ENCODE measurements at places on chromosomes 5 and 9. TPM values are rescaled to one million over a fixed set of nuclear protein-coding genes. Genes with fewer than 3 reads are reported as not detected.

- H3K36me3 ChIP-seq: no peaks in the 10 kb centered on the region
- H3K27me3 ChIP-seq: no peaks in the 10 kb centered on the region
- no peak overlapping the region for H3K4me3 ChIP-seq
- no peak overlapping the region for H3K27ac ChIP-seq
- peaks cover 19% of the 10 kb centered on the region for H3K4me1 ChIP-seq
These were observed 2.4 kb upstream of the HAPLN1 start for GRCh38 chr5:83723031-83723430.

DNA sequence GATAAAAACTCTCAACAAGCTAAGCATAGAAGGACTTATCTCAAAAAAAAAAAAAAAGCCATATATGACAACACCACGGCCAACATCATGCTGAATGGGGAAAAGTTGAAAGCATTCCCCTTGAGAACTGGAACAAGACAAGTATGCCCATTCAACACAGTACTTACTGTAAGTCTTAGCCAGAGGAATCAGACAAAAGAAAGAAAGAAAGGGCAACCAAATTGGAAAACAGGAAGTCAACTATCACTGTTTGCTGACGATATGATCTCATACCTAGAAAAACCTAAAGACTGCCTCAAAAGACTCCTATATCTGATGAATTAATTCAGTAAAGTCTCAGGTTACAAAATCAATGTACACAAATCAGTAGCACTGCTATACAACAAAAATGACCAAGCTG is 24.6 kb upstream of the PTGER4 start:
- no peak overlapping the region for H3K27ac ChIP-seq
- no peak overlapping the region for H3K4me3 ChIP-seq
- H3K36me3 ChIP-seq: no peaks in the 10 kb centered on the region
- H3K27me3 ChIP-seq: no peaks in the 10 kb centered on the region
- no peak for DNase-seq

- H3K36me3 ChIP-seq: no peaks in the 10 kb centered on the region
- no peaks in the 10 kb centered on the region for H3K4me1 ChIP-seq
- DNase-seq: no peak
- H3K27ac ChIP-seq: no peak overlapping the region
- H3K27me3 ChIP-seq: no peaks in the 10 kb centered on the region
These were observed 38.4 kb upstream of the SUSD3 start for GRCh38 chr9:93020151-93020550.

- H3K4me3 ChIP-seq: no peak overlapping the region
- H3K27ac ChIP-seq: no peak overlapping the region
- no peak for DNase-seq
These were observed 29.7 kb upstream of the SLC1A3 start for GRCh38 chr5:36576721-36577120.

GRCh38 chr9:126500600-126501382 is 112.9 kb upstream of the LMX1B start:
- H3K36me3 ChIP-seq: no peaks in the 10 kb centered on the region
- no peaks in the 10 kb centered on the region for H3K27me3 ChIP-seq
- H3K27ac ChIP-seq: no peak overlapping the region
- H3K4me3 ChIP-seq: no peak overlapping the region
- peaks cover 25% of the 10 kb centered on the region for H3K4me1 ChIP-seq
- DNase-seq: peak; percentile 79

DNA sequence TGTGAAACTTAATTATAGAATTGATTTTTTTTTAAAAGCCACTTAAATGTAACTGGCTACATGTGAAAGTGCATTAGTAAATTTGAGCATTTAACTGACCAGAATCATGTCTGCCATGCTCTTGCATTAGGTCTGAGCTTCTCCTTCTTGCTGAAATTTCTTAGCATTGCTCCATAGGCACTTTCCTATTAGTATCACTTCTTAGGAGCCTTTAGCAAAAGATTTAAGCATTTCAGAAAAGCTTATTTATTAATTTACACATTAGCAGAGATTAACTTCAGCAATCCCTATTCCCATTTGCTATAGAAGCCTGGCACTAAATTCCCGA is 211.0 kb downstream of the SNX18 start:
- H3K36me3 ChIP-seq: no peaks in the 10 kb centered on the region
- no peaks in the 10 kb centered on the region for H3K4me1 ChIP-seq
- H3K27me3 ChIP-seq: no peaks in the 10 kb centered on the region
- no peak for DNase-seq

DNA sequence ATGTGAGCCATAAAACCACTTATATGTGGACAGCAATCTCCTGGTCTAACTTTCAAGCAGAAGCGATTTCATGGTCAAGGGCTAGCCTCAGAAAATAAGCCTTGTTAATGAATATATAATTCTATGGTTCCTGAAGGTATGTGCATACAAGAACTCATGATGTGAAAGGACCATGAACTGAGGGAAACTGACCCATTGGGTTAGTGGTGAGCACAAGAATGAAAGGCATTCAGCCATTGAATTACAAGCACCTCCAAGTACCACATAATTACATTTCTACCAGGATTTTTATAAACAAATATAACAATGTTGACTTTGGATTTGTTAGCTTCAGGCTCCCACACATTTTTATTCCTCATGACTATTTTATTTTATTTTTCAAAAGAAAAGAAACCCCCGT is 459.0 kb downstream of the TLE4 start:
- DNase-seq: no peak
- no peak overlapping the region for H3K4me3 ChIP-seq
- H3K4me1 ChIP-seq: no peaks in the 10 kb centered on the region

- no peak overlapping the region for H3K27ac ChIP-seq
- H3K27me3 ChIP-seq: no peaks in the 10 kb centered on the region
- H3K4me1 ChIP-seq: no peaks in the 10 kb centered on the region
- no peaks in the 10 kb centered on the region for H3K36me3 ChIP-seq
- no peak for DNase-seq
These were observed 100.4 kb upstream of the FAM174A start for GRCh38 chr5:100434815-100435214.

DNA sequence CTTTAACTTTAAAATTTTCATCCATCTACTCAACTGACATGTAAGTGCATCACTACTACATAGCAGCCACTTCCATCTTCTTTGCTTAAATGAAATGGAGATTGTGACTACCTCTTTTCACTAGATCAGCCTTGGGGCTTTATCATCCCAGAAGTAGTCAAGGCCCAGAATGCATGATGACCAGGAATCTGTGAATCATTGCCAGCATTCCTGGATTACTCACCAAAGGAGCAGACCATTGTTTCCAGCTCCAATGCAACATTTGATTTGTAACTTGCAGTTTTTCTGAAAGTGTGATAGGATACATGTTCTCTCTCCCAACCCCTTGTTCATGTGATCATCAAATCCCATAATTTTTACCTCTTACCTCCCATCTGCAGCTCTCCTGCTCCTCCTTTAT is 65.1 kb downstream of the PLPPR1 start:
- no peaks in the 10 kb centered on the region for H3K36me3 ChIP-seq
- H3K4me1 ChIP-seq: no peaks in the 10 kb centered on the region
- H3K27me3 ChIP-seq: no peaks in the 10 kb centered on the region
- H3K4me3 ChIP-seq: no peak overlapping the region

DNA sequence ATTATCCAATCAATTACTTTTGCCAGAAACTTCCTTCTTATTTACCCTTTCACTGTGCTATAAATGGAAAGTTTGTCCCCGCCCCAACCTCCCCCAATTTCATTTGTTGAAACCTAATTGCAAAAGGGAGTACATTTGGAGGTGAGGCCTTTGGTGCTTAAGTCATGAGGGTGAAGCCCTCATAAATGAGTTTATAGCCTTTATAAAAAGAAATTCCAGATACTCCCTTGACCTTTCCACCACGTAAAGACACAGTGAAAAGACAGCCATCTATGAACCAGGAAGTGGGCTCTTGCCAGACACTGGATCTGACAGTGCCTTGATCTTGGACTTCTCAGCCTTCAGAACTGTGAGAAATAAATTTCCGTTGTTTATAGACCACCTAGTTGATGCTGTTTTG is 82.3 kb downstream of the NUDT12 start:
- no peaks in the 10 kb centered on the region for H3K4me1 ChIP-seq
- no peak overlapping the region for H3K4me3 ChIP-seq
- H3K36me3 ChIP-seq: no peaks in the 10 kb centered on the region
- no peaks in the 10 kb centered on the region for H3K27me3 ChIP-seq

DNA sequence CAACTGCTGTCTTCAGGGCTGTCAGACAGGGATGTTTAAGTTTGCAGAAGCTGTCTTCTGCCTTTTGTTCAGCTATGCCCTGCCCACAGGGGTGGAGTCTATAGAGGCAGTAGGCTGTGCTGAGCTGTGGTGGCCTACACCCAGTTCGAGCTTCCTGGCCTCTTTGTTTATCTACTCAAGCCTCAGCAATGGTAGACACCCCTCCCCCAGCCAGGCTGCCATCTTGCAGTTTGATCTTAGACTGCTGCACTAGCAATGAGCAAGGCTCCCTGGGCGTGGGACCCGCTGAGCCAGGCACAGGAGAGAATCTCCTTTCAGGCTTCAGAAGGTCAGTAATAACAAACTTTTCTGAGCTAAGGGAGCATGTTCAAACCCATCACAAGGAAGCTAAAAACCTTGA is 545.3 kb downstream of the TLE4 start:
- no peak overlapping the region for H3K27ac ChIP-seq
- H3K27me3 ChIP-seq: no peaks in the 10 kb centered on the region
- no peak for DNase-seq
- no peak overlapping the region for H3K4me3 ChIP-seq
- no peaks in the 10 kb centered on the region for H3K4me1 ChIP-seq

DNA sequence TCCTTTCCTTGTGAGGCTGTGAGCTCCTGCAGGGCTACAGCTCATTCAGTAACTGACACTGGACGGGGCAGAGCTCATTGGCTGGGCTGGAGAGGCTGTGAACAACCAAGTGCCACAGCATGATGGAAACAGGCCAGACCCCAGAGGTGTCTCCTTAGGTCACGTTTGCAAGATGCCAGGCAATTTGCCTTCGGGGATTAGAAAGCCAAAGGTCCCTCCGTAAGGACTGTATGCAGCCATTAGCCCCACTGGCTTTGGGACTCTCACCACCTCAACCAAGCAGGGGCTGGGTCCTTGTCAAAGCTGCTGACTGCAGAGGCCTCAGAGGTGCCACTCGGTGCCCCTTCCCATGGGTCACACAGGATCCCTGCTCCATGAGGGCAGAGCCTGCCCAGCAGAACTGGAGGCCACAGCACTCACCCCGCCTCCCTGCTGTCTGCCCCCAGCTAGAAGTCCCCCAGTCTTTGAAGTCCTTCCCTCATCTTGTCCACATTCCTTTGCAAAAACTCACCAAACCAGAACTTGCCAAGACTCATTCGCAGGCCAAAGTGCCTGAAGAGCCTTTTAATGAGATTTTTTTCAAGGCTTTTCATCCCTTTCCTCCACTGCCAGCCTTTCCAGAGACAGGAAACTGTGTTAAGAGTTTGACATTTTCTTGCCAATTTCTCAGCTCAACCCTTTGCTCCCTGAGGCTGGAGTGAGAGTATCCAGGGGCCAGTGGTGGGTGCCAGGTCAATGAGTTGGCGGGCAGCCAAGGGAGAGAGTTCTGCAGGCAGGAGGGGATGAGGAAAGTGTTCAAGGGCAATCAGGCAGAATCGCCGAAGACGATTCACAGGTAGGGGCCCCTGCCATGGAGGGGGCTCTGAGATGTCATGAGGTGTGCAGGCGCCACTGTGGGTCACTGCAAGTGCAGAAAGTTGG is 39.7 kb upstream of the SLC25A51 start:
- no peak overlapping the region for H3K4me3 ChIP-seq
- H3K27me3 ChIP-seq: no peaks in the 10 kb centered on the region
- peaks cover 10% of the 10 kb centered on the region for H3K36me3 ChIP-seq
- H3K27ac ChIP-seq: peak overlapping the region; percentile 55

The EIF4E1B gene
- not detected for total RNA-seq

The SLC6A19 gene
- total RNA-seq: not detected

The SSBP2 gene
- 55.1 TPM for total RNA-seq

The CCDC180 gene
- 0.96 TPM for total RNA-seq

The DBH gene
- not detected for total RNA-seq

The CCDC192 gene
- not detected for total RNA-seq

The OR1J1 gene
- total RNA-seq: not detected

The S100Z gene
- total RNA-seq: not detected
